ENCODE measurements at places on chromosomes 12 and 14.

GRCh38 chr12:111312708-111313107, 56.2 kb downstream of the PHETA1 start:
- no peak for DNase-seq

GRCh38 chr12:5466521-5466960, 34.6 kb downstream of the NTF3 start:
- no peak for DNase-seq

- DNase-seq = no peak
Observed at GRCh38 chr12:1289371-1290155, 298.5 kb downstream of the ERC1 start.

- no peak for DNase-seq
Observed at GRCh38 chr12:19979584-19979983, 388.8 kb upstream of the PDE3A start.

- DNase-seq = no peak
Observed at GRCh38 chr14:26078561-26078960, 519.3 kb downstream of the NOVA1 start.

- DNase-seq = no peak
Observed at GRCh38 chr14:76925097-76925441, 98.9 kb downstream of the LRRC74A start.

- DNase-seq = no peak
Observed at GRCh38 chr12:28870839-28871440, 278.1 kb upstream of the FAR2 start.

DNA sequence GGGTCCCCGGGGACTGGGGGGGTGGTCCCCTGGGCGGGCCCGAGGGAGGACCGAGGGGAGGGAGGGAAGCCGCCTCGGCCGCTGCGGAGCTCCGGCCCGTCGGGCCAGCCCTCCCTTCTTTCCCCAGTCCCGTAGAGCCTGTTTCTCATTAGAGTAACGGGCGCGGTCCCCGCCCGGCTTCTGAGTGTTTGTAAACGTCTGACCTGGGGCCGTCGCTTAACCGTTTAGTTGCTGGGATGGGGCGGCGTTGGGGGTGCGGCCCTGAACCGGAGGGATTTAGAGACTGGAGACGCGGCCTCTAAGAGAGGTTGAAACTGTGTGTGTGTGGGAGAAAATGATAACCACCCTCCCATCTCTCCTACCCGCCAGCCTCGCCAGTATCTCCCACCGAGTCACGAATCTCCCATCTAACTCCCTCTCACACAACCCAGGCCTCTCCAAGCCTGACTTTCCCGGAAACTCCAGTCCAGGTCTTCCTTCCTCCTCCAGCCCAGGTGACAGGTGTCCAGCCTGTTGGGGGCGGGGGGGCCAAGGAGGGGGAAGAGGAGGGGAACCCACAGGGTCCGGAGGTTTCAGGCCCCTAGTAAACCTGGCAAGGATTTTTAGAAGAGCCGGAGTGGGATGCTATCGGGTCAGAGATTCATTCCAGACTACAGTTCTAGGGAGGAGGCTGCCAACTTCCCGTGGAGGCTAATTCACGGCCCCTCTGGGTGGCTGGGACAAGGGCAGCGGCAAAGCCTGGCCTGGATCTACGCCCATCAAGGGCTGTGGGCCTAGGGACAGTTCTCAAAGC, 1.1 kb upstream of the NFATC4 start:
- DNase-seq = peak; percentile 3

DNA sequence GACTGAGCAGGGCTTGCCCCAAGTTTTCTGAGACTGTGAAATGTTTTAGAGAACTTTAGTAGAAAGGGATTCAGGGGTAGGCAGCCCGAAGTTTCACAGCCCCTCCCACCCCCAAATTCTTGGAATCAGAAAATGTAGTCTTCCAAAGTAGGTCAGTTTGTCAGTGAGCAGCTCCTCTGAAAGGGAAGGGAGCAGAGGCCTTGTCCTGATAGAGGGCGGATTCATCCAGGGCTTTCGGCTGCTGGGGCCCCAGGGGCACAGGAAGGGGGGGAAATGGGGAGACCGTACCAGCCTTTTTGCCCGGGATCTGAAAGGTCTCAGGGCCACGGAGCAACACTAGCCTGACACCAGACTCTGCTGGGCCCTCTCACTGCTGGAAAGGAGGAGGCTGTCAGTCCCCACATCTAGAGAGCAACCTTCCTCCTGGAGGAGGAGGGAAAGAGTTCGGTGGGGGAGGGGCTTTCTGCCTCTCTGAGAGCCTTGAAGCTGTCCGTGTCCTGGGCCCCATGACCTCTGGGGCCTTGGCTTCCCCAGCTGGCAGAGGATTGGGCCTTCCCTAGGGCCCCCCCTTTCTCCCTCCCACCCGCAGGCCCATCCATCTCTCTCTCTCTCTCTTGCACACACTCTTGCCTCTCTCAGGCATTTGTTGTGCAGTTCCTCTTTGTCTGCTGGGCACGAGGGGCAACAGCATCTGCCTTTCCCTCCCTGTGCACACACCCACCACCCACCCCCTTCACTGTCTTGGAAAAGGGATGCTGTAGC, at the start of gene IKZF4:
Gene IKZF4 (plus strand): TSS at position 621 of the 762 bp plus-strand sequence. CDS start 451 bp downstream, outside the sequence.
- DNase-seq = no peak

GRCh38 chr12:46150735-46151134, 118.1 kb downstream of the SLC38A1 start:
- no peak for DNase-seq

DNA sequence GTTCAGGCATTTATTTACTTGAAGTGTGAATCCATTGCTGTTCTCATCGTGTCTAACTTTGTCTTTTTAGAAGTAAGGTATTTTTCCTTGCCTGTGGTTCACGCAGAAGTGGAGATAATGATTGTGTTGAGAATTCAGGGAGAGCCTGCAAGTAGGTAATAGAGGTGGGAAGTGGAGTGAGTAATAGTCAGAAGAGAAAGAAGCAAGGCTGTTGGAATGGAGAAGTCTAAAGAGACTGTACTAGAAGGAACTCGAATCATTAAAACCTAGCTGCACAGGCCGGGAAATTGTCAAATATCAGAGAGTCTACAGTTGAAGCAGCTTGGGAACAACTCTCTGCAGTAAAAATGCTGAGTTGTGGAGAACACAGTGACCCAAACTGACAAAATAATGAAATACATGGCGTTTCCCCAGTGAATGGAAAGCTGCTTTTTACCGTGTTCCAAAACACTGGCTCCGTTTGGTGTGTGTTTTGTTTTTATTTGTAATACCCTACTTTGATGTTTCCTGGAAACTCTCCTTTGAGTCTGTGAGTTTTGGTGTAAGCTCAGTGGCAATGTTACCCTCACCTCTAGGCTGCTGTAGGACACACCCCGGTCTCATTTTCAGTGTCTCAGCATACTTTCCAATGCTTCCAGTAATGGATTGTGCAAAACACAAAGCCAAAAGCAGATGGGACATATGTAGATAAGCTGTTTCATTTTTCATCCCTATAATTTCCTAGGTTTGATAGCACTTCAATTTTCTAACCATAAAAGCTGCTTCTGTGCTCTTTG, 146.6 kb downstream of the CRADD start:
- no peak for DNase-seq

- no peak for DNase-seq
Observed at GRCh38 chr14:50529288-50530179, 2.8 kb downstream of the MAP4K5 start.

- no peak for DNase-seq
Observed at GRCh38 chr14:77014004-77014604, 14.4 kb downstream of the IRF2BPL start.

DNA sequence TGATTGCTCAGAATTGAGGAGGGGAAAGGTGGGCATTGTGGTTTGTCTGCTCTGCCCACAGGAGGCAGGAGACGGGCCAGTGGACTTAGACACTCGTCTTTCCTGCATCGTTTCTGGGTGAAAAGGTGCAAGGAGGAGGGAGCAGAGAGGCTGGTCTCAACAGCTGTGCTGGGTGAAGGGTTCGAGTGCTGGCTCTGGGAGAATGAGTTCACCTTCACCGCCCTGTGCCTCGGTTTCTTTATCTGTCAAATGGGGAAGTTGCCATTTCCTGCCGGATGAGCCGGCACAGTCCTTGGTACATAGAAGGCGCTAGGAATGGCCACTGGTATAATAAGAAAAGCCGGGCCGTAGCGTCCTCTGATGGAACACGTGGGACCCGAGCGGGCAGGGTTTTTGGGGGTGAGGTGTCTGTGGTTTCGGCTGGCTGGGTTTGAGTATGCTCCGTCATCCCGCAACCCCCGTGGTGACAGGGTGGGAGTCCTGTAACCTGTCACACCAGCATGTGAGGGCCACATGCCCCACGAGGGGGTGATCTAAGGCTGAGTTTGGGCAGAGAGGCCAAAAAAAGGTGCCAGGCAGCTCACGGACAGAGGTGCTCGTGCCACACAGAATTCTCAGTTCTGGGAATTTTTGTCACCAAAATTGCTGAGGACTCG, 7.3 kb downstream of the BCL7A start:
- DNase-seq = no peak

- DNase-seq = no peak
Observed at GRCh38 chr12:81231574-81232368, 153.9 kb downstream of the ACSS3 start.

DNA sequence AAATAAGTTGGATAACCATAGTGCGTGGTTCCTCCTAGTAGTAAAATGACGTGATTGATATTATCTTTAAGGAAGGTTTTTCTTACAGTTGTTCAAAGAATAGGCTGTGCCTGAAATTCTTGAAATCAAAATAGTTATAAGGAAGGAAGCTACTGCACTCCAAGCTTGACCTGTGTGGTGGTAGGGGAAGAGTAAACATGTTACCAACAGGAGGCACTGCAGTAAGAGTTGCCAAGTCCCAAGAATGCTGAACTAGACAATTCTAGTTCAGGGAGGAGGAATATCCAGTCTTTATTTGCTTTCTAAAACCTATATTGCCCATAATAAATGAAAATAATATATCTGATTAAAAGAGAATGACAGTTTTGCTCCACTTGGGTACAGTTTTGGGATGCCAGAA, 764.5 kb downstream of the TMTC2 start:
- no peak for DNase-seq

GRCh38 chr14:71497645-71498086, 434.6 kb upstream of the RGS6 start:
- no peak for DNase-seq

GRCh38 chr14:77128414-77128891, 13.1 kb downstream of the ZDHHC22 start:
- no peak for DNase-seq

- no peak for DNase-seq
Observed at GRCh38 chr12:4172999-4173398, 100.6 kb upstream of the CCND2 start.

DNA sequence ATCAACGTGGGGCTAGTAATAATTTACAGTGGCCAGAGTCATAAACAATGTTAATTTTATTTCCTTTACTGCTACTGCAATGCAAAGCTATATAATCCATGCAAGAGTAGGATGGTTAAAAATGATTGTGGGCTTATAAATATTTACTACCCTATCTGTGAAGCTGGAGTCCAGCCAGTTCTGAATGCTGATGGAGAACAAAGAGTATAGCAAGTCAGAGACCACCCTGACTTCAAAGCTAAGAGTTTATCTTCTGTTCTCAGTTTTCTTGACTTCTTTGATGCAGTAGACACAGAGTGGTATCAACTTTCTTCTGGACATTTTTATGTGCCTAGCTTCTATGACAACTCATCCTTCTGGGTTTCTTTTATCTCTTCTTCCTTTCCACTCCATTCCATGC, 34.0 kb upstream of the OVCH1 start:
- no peak for DNase-seq
